ENCODE measurements at places on chromosomes 5 and 9.

- peak overlapping the region; percentile 71 for H3K27ac ChIP-seq
- no peak for DNase-seq
- no peaks in the 10 kb centered on the region for H3K36me3 ChIP-seq
- no peaks in the 10 kb centered on the region for H3K27me3 ChIP-seq
- peaks cover 32% of the 10 kb centered on the region for H3K4me1 ChIP-seq
- H3K4me3 ChIP-seq = no peak overlapping the region
Measured at GRCh38 chr9:75448281-75448680, 360.0 kb downstream of the OSTF1 start.

DNA sequence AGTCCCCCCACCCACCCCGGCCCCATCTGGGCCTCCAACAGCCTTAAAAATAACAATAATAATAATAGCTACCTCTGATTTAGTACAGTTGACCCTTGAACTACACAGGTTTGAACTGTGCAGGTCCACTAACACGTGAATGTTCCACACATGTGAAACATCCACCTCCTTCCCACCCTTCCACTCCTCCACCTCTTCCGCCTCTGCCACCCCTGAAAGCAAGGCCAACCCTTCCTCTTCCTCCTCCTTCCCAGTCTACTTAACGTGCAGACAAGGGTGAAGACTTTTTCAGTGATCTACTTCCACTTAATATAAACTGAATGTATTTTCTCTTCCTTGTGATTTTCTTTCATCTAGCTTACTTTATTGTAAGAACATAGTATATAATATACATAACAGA lies 10.8 kb downstream of the PDGFRB start:
- H3K4me3 ChIP-seq = peak overlapping the region; percentile 69
- no peak for DNase-seq
- peaks cover 88% of the 10 kb centered on the region for H3K4me1 ChIP-seq
- H3K27ac ChIP-seq = peak overlapping the region; percentile 89

DNA sequence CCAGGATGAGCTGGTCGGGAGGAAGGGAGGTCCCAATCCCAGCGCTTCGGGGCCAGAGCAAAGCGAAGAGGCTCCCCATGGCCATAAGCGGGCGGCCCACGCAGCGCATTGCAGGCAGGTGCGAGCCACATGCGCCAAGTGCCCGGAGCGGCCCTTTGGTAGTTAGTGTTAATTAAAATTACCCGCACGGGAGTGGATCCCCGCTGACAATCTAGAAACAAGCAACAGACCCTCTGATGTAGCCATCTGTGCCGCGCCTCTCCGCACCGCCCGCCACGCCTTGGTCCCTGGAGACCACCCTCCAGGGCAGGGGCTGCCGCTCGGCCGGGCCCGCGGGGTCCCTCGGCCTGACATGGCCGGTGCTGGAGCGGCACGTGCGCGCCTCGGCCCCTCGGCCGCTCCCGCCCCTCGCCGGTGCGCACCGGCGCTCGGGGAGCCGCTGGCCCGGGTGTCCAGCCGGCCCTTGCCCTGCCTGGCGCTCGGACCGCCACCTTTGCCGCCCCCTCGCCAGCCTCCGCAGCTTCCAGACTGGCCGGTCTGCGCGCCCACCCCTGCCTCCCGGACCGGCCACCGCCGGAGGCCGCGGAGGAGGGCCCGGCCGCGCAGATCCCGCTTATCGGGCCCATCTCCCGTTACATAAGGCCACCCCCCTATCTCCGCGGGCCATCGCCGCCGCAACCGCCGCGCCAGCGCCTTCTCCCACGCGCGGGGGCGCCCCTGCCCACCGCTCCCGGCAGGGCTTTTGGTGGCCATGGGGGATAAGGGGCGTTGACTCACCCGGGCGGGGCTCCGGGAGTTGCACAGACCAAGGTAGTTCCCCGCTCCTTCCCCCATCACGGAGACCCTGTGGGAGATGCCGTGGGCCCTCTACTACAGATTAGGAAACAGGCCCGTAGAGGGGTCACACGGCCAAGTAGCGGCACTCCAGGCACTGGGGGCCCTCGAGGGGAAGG lies 1.9 kb upstream of the IL13 start:
- H3K36me3 ChIP-seq = no peaks in the 10 kb centered on the region
- no peak overlapping the region for H3K27ac ChIP-seq
- H3K4me1 ChIP-seq = peaks cover 14% of the 10 kb centered on the region
- H3K4me3 ChIP-seq = peak overlapping the region; percentile 64

GRCh38 chr9:27392451-27392850 lies 95.5 kb upstream of the EQTN start:
- no peaks in the 10 kb centered on the region for H3K27me3 ChIP-seq
- no peak overlapping the region for H3K27ac ChIP-seq
- no peaks in the 10 kb centered on the region for H3K36me3 ChIP-seq
- H3K4me3 ChIP-seq = no peak overlapping the region
- peaks cover 32% of the 10 kb centered on the region for H3K4me1 ChIP-seq

GRCh38 chr5:33968211-33969005 lies 16.1 kb downstream of the SLC45A2 start:
- H3K4me1 ChIP-seq = no peaks in the 10 kb centered on the region
- no peak for DNase-seq
- H3K27me3 ChIP-seq = no peaks in the 10 kb centered on the region

GRCh38 chr5:83653669-83654068 lies 67.0 kb downstream of the HAPLN1 start:
- H3K27ac ChIP-seq = no peak overlapping the region
- no peak for DNase-seq
- peaks cover 6% of the 10 kb centered on the region for H3K4me1 ChIP-seq

GRCh38 chr5:52656569-52657246 lies 131.0 kb upstream of the ITGA1 start:
- H3K27me3 ChIP-seq = peaks cover 14% of the 10 kb centered on the region
- no peak overlapping the region for H3K4me3 ChIP-seq
- H3K4me1 ChIP-seq = peaks cover 6% of the 10 kb centered on the region
- no peak for DNase-seq
- H3K36me3 ChIP-seq = no peaks in the 10 kb centered on the region
- no peak overlapping the region for H3K27ac ChIP-seq

DNA sequence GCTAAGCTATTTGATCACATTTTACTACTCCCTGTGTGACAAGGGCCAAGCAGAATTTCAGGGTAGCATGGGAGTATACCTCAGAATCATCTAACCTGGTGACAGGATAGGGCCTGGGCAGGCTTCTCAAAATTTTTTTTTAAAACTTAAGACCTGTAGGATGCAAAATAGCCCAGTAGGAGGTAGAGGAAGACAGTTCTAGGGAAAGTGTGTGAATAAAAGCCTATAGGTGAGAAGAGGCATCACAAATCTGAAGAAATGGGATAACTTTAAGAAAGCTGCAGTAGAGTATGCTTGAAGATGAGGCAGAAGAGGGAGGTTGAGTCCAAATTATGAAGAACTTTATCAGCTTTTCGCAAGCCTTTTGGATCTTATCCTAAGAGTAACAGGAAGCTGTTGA lies 32.3 kb downstream of the CNTRL start:
- H3K27me3 ChIP-seq = no peaks in the 10 kb centered on the region
- no peak overlapping the region for H3K4me3 ChIP-seq
- H3K36me3 ChIP-seq = no peaks in the 10 kb centered on the region
- H3K4me1 ChIP-seq = no peaks in the 10 kb centered on the region

GRCh38 chr5:79562351-79563246 lies 48.7 kb upstream of the HOMER1 start:
- H3K4me1 ChIP-seq = no peaks in the 10 kb centered on the region
- H3K27me3 ChIP-seq = no peaks in the 10 kb centered on the region
- H3K36me3 ChIP-seq = no peaks in the 10 kb centered on the region
- DNase-seq = no peak

DNA sequence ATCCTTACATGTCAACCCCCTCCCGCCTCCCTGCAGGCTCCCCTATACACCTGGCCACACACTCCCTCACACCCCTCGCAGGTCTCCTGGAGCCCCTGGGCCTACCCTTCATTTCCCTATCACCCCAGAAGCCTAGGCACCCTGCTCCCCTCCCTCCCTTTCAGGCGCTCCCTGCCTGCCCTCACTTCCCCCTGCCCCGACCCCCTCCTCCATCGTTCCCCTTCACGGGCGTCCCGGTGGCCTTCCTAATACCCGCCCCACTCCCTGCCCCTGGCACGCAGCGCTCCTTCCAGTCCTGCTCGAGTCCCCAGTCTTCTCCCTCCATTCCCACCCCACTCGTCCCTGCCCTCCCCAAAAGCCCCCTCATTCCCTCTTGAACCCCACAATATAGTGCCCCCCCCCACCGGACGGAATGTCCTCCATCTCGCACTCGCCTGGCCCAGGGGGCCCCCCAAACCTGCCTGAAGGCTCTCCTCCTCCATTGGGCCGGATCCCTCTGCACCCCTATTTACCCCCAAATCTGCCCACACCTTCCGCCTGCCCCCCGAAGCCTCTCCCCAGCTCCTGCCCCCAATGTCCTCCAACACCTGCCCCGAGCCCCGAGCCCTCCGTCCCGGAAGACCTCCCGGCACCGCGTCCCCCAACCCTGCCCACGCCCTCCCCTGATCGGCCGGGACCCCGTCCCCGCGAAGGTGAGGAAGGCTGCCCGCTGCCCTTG lies 746 bp downstream of the STRBP start:
- DNase-seq = no peak
- H3K27me3 ChIP-seq = no peaks in the 10 kb centered on the region
- H3K27ac ChIP-seq = peak overlapping the region; percentile 88

All from left ventricle myocardium inferior (tissue), 1 donor.